ENCODE measurements at places on chromosomes 13 and 19. TPM values are rescaled to one million over a fixed set of nuclear protein-coding genes. Genes with fewer than 3 reads are reported as not detected.

- H3K36me3 ChIP-seq: no peaks in the 10 kb centered on the region
- H3K27ac ChIP-seq: no peak overlapping the region
- no peak for DNase-seq
- no peaks in the 10 kb centered on the region for H3K27me3 ChIP-seq
- H3K4me1 ChIP-seq: no peaks in the 10 kb centered on the region
Measured at GRCh38 chr19:56837004-56837403, 3.5 kb downstream of the PEG3 start.

- H3K36me3 ChIP-seq: no peaks in the 10 kb centered on the region
- no peaks in the 10 kb centered on the region for H3K4me1 ChIP-seq
- no peak overlapping the region for H3K4me3 ChIP-seq
Measured at GRCh38 chr13:43245374-43245964, 222.1 kb downstream of the DNAJC15 start.

The KLK12 gene
- total RNA-seq: not detected

The HNRNPM gene
- total RNA-seq: 156 TPM

GRCh38 chr13:61838568-61838967 is 422.9 kb upstream of the PCDH20 start:
- no peaks in the 10 kb centered on the region for H3K4me1 ChIP-seq
- no peak for DNase-seq
- no peaks in the 10 kb centered on the region for H3K27me3 ChIP-seq
- no peak overlapping the region for H3K4me3 ChIP-seq
- H3K27ac ChIP-seq: no peak overlapping the region
- H3K36me3 ChIP-seq: no peaks in the 10 kb centered on the region

DNA sequence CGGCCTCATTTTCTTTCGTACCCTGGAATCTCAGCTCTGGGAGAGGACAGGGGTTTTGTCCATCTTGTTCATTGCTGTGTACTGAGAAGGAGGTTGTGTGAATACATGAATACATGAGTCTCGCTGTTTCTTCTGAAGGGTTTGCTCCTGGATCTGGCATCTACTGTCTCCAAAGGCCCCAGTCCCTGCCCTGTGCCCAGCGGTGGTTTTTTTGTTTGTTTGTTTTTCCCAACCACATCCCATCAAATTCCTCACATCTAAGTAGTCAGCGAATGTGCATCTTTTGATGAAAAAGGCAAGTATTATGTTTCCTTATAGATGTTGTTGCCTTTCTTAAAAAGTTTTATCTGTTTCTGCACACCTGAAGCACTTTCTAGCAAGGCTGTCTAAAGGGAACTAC is 12.5 kb downstream of the DCAF15 start:
- peaks cover 12% of the 10 kb centered on the region for H3K4me1 ChIP-seq
- no peak overlapping the region for H3K27ac ChIP-seq
- H3K36me3 ChIP-seq: no peaks in the 10 kb centered on the region

The VAV1 gene
- total RNA-seq: not detected

DNA sequence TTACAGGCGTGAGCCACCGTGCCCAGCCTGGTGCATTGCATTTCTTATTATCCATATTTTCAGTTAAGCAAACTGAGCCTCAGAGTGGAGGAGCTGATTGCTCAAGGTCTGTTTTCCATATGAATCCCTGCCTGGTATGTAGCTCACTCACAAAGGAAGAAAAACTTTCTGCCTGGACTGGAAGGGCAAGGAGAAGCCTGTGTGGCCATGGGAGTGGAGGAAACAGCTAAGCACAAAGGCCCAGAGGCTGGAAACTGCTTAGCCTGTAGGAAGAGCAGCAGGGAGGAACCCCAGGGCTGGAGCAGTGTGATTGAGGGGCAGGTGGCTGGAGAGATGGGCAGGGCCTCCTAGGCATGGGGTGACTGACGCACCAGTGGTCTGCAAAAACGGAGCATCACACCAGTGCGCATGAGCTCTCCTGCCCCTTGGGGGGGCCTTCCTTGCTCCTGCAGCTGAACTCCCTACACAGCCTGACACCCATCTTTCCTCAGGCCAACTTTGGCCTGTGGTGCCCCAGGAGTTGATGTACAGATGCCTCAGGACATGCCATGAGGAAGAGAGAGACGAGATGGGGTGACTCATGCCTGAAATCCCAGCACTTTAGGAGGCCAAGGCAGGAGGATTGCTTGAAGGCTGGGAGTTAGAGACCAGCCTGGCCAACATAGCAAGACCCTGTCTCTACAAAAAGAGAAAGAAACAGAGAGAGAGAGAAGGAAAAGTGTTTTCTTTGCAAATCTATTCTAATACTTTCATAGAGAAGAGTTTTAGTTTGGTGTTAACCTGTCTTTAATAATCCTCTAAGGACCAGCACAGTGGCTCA is 2.8 kb upstream of the HNRNPM start:
- no peaks in the 10 kb centered on the region for H3K27me3 ChIP-seq
- no peak overlapping the region for H3K4me3 ChIP-seq
- H3K27ac ChIP-seq: peak overlapping the region; percentile 34

GRCh38 chr13:30337061-30337610 is 29.8 kb upstream of the KATNAL1 start:
- no peak overlapping the region for H3K27ac ChIP-seq
- no peaks in the 10 kb centered on the region for H3K36me3 ChIP-seq
- H3K4me3 ChIP-seq: no peak overlapping the region

All from neural progenitor cell (in vitro differentiated cells).